ENCODE measurements at places on chromosomes 6 and 20.

GRCh38 chr6:104653781-104654180, 205.9 kb downstream of the HACE1 start:
- no peak for DNase-seq

DNA sequence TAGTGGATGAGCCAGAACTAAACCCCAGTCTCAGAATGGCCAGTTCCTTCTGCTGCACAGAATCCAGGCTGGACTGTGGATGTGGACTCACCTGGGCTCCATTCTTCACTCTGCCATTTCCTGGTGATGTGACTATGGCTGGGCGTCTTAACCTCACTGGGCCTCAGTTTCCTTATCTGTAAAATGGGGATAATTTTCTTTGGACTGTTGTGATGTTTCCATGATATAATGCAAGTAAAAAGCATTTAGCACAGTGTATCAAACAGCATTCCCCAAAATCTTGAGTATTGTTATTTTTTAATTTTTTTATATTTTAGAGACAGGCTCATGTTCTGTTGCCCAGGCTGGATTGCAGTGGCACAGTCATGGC, 5.9 kb upstream of the IP6K3 start:
- DNase-seq: no peak

DNA sequence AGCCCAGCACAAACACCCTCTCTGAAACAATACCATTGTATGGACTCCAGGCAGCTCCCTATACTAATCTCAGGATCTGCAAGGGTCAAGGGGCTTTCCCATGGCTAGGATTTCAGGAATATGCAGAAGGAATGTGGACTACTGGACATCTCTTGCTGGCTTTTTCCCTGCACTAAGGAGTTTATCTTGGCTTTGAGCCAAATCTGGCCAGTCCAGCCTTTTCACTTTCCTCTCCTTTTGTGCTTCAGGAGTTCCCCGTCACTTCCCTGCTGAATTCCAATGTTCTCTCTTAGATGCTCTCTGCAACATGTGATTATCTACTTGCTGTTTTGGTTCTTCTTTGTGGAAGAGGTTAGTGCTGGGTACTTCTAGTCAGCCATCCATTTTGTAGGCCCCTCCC, 568.2 kb downstream of the HDGFL1 start:
- DNase-seq: no peak

DNA sequence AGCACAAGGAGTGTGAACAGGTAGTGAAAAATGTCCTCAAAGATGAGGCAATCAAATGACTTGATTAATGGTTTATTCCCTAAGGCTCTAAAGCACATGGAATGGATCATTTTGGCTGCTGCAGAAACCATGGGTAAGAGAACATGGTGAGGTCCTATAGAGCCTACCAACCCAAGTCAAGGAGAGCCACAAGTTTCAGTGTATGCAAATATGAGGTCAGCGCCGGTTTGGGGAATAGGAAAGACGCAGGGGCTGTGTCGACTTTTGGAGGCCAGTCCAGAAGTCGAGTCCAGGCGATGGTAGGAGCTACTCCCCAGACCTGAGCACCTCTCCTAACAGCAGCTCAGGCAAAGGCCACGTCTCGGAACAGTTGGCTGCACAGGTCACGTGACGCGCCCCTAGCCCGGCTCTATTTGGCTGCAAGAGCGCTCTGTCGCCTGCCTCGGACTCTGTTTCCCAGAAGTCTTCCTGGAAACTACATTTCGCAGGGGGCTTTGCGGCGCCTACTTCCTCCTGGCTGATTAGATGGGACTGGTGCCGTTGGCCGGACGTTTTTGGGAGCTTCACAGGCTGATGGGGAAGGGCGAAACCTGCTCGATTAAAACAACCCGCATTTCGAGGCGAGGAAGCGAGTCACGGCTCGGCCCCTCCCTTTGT, 74.4 kb upstream of the CHD6 start:
- peak; percentile 32 for DNase-seq

GRCh38 chr20:57481281-57481711, 43.6 kb downstream of the CTCFL start:
- no peak for DNase-seq
